DMS 273 treated with DMSO at 0.1 percent for 48 hours (cell line): ENCODE measurements at places on chromosomes 1 and 21.

GRCh38 chr1:81733480-81733879, 67.3 kb upstream of the ADGRL2 start:
- no peak for DNase-seq

DNA sequence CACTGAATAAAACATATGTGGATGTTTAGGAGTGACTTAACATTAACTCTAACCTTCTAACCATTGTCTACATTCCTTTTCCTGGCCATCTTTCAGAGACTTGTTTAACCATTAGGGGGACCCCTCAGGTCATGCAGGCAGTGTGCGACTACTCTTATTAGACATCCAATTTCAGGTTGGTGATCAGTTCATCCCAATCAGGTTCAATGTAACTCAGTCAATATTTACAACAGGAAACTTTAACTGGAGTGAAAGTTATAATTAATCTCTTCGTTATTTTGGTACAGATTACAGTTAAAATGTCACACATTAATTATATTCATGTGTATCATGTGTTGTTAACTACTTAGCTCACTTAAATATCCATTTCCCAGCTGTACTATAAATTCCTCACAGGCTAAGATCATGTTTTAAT, 68.8 kb upstream of the RGS1 start:
- no peak for DNase-seq

DNA sequence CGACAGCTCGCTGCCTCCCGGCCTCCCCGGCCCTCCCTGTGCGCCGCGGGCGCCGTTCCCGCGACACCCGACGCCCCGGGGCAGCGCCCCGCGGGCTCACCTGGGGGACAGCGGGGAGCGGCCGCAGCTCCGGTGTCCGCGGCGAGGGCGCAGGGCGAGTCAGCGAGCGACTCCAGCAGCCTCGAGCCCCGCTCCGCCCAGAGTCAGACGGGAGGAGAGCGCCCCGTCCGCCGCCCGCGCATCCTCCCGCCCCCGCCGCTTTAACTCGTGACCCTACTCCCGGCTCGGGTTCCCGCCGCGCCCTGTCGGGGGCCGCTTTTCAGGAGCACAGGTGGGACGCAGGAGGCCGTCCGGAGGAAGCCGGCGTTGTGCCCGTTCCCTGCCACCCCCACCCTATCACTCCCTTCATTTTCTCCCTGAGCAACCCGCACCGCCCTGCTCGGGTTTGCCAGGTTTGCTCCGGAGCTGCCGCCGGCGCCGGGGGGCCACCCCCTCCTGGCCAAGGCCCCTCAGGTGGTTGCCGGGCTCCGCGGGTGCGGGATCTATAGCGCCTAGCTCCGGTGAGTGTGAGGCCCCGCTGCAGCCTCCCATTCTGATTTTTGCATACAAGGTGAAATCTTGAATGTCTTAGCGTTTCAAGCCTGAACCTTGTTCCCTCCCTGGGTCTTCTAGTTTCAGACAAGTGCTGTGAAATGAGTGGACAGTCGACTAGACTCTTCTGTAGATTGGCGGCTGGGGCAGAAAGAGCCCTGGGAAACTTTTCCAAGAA, at the start of gene MCOLN3:
TSS of gene MCOLN3 (minus strand) at position 205 of the 769 bp plus-strand sequence. CDS start 3,140 bp downstream, outside the sequence.
- peak; percentile 17 for DNase-seq

GRCh38 chr1:31811605-31812004, 4.2 kb downstream of the SPOCD1 start:
- no peak for DNase-seq

GRCh38 chr1:8390707-8391106, 72.8 kb downstream of the SLC45A1 start:
- DNase-seq: no peak

GRCh38 chr21:46119144-46119636, 21.3 kb downstream of the COL6A2 start:
- no peak for DNase-seq

DNA sequence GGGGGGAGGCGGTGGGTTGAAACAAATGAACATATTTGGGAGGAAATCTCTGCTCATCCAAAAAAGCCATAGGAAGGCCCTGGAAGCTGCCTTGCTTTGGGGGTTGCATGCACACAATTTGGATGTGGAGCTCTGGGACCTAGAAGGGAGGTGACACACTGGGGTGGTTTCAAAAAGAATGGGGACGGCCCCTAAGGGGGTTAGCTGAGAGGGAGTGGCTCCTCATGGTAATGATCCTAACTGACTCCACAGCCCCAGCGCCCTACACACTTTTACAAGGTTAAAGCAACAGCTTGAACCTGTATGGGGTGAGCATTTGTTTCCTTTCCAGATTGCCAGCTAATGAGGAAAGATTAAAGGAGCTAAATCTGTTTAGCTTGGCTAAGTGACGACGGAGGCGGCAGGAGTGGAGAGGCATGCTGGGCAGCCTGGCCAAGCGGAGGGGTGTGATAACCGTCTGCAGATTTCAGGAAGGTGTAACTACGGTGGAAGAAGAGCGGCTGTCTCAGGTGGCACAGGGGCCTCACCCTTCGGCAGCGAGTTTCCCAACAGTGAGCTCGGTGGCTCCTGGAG, 107.3 kb downstream of the RNF220 start:
- peak; percentile 65 for DNase-seq

GRCh38 chr1:222923506-222923905, 108.7 kb downstream of the DISP1 start:
- no peak for DNase-seq
